ENCODE measurements at places on chromosomes 11 and 22.

- DNase-seq = peak; percentile 16
These were observed 48.7 kb downstream of the KDM2A start for GRCh38 chr11:67167719-67168118.

GRCh38 chr22:25763239-25763777 is 21.3 kb downstream of the MYO18B start:
- no peak for DNase-seq

- peak; percentile 27 for DNase-seq
These were observed 499 bp downstream of the DLAT start for GRCh38 chr11:112025707-112026106.

DNA sequence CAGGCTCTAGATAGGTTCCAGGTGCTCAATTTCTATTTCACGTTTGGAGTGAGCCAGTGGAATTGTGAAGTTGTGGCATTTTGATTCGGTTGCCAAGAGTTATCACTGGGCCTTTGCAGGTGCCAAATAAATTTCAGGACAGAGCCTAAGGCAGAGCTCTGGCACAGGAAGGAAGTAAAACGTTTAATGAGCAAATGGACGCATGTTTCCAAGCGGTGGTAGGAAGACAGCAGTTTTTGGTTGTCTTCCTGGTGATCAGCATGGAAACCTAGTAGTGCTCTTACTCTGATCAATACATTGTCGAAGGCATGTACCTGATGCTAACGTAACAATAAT is 452 bp downstream of the BIRC3 start:
- DNase-seq = no peak

DNA sequence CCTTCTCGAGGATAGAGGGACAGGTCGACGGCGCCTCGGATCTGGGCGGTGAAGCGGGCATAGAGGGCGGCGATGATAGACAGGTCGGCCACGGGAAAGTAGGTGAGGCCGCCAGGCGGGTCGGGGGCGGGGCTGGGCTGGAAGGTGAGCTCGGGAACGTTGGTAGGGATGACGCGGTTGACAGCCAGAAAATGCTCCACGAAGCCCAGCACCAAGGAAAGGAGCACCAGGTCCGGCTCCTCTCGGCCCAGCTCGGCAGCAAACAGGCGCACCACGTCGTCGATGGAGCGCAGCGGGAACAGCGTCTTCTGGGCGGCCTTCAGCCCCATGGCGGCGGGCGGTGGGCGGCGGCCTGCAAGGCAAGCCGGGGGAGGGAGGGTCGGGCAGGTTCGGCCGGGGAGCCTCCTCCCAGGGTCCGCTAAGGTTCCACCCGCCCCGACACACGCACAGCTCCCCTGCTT is 540 bp downstream of the MEN1 start:
- DNase-seq = no peak

DNA sequence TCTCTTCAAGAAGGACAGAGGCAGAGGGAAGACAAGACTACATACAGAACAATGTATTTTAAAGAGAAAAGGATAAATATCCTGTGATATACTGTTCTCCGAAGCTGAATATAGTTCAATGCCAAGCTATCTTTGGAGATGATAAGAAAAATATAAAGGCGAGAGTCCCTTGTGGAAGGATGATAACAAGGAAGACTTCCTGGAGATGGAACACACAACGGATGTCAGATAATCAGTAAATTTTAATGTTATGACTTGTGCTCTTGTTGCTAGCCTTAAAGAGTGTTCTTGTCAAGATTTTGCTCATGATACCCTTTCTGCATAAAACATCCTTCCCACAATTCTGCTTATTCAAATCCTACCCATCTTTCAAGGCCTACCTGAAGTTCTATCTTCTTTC is 6.8 kb upstream of the CTR9 start:
- DNase-seq = no peak

DNA sequence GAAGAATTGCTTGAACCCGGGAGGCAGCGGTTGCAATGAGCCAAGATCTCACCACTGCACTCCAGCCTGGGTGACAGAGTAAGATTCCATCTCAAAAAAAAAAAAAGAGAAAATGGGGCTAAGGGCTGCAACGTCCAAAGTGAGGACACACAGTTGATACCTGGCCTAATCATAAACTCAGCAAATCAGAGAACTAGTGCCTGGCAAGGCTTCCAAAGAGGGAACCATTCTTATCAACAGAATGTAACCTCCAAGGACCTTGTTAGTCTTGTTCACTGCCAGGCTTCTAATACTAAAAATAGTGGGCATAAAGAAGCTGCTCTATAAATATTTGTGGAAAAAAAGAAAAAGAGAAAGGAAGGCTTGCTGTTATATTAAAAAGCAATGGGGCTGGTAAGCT is 42.3 kb downstream of the FAM168A start:
- no peak for DNase-seq

DNA sequence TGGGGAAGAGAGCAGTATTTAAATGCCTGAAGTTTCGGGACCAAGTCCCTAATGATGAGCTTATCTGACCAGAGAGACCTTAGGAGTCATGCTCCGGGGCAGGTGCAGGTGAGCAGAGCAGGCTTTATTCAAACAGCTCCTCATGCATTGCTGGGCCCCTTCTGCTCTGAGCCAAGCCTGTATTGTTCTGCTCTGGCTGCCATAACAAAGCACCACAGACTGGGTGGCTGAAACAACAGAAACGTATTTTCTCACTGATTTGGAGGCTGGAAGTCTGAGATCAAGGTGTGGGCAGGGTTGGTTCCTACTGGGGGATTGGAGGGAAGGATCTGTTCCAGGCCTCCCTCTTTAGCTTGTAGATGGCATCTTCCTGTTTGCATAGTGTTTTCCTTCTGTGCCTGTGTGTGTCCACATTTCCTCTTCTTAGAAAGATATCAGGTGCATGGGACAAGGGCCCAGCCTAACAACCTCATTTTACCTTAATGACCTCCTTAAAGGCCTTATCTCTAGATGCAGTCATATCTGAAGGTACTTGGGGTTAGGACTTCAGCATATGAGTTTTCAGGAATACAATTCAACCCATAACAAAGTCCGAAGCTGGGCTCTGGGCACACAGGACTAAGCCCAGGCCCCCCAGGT is 97.1 kb upstream of the PARVA start:
- DNase-seq = no peak

- DNase-seq = no peak
These were observed 26.8 kb downstream of the CLMP start for GRCh38 chr11:123168241-123168640.

DNA sequence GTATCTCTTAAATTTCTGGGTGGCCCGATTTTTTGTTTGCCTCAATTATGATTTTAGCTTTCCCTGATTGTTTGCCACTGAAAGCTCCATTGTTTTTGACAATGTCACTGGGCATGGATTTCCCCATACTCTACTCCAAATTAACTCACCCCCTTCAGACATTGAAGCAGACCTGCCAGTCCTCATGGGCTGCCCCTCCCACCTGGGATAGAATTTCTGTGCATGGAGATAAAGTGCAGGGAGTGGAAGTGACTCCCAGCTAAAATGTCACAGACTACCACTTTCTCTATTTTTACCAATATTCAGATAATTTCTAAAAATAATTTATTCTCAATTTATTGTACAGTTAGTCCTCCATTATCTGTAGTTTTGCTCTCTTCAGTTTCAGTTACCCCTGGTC is 79.1 kb upstream of the CLPB start:
- DNase-seq = no peak

DNA sequence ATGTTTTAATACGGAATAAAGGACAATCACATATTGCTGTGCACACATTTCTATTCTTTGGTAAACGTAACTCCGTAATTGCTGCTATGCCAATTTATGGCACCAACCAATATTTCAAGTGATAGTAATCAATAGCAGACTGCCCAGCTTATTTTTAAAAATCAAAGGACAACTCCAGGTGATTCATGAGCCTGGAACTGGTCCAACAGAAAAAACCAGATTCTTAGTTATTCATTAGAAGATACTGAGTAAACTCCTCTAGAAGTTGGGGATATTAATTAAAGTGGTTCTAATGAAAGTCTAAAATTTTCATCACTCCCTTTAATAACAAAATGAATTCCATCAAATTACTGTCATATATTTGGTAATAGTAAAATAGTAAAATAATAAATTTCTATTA is 9.4 kb upstream of the OR52H1 start:
- DNase-seq = no peak

DNA sequence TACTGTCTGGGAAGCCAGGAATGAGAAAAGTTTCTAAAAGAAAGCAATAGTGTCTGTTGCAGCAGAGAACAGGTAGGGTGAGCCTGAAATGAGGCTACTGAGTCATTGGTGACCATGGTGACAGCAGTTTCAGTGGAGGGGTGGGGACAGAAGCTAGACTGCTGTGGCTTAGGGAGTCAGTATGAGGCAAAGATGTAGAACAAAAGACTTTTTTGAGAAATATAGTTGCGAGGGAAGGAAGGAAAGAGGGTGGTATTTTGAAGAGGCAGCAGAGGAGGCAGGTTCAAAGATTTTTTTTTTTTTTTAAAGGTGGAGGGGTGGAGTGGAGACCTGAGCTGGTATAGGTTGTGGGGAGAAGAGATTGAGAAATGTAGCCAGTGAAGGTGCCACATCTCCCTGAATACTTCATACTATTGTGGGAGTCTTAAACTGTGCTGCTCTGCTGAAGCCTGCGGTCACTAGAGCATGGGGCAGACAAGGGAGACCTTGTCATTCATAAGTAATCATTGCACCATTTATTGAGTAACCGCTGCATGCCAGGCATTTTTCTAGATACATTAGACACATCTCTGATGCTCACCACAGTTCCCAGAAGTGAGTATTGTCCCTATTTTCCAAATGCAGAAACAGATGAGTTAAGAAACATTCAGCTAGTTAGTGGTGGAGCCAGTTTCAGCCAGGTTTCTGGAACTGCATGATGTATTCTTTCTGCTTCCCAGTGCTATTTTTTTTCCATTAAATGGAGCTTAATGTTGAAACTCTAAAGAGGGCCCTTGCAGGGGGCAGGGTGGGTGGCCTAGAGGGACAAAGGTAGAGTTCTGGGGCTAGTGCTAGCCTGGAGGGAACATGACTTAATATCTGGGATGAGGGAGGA is 49.9 kb downstream of the STIM1 start:
- peak; percentile 76 for DNase-seq

DNA sequence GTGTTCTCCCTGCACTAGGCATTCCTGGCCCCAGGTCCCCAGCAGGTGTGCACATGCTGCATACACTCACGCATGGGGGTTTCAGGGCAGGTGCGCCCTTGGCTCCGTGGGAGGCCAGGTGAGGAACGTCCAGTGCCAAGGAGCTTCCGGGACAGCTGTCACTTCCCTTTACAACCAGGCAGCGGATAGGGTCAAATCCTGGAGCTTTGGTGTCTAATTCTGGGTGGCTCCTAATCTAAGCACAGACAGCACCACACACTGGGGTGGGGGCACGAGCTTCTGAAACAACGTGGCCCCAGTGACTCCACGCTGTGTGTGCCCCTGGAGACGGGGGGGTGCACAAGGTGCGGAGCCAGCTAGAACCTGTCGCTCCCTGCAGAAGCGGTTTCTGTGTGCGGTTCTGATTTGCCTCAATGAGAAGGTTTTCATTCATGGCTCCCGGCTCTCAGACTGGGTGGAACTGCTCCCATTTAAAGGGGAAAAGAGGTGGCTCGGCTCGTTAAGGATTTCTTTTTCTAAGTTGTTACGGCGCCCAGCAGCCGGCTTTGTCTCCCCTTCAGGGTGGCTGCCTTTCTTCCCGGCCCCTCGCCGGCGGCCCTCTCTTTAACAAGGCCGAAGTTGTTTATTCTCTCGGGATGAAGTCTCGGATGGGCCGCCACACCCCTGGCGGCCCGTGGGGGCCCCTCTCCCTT is 5.0 kb downstream of the CCND1 start:
- DNase-seq = no peak

GRCh38 chr11:95360377-95361075 is 129.5 kb upstream of the SESN3 start:
- peak; percentile 39 for DNase-seq

- no peak for DNase-seq
These were observed 46.7 kb upstream of the PARVG start for GRCh38 chr22:44133901-44134571.

GRCh38 chr11:41978945-41979344 is 519.5 kb upstream of the LRRC4C start:
- DNase-seq = peak; percentile 7

GRCh38 chr11:8809241-8809938 is 101.6 kb upstream of the AKIP1 start:
- DNase-seq = no peak

DNA sequence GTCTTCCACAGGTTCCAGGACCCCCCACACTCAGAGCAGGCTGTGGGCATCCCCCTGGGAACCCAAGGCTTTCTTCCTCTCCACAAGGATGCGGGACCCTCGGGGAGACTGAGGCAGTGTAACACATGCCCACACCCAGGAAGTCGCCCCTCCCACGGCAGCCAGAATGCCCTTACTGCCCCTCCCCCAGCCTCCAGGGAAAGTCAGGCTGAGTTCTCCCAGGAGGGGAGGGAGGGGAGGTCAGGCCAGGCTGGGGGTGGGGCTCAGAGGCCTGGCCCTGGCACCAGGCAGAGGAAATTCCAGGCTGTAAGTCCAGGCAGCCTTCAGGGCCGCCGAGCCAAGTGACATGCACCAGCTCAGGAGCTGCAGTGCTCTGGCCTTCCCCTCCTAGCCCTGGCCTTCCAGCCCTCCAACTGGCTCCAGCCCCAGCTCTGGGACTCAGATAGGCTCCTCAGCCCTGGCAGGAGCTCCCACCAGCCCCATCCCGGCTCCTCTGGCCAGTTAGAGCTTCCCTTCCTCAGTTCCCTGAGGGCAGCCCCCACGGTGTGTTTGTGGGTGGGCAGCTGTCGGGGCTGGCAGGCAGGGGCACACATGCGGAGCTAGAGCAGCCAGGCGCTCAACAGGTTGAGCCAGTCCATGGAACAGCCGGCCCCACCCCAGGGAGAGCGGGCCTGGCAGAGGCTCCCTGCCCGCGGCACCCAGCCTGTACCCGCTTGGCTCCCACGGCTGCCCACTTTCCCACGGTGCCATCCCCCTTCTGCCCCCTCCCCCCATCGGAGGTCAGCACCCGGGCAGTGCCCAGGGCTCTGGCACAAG is 3.6 kb downstream of the BCL9L start:
- DNase-seq = peak; percentile 65

GRCh38 chr11:76773921-76774361 is 9.2 kb upstream of the TSKU start:
- no peak for DNase-seq

DNA sequence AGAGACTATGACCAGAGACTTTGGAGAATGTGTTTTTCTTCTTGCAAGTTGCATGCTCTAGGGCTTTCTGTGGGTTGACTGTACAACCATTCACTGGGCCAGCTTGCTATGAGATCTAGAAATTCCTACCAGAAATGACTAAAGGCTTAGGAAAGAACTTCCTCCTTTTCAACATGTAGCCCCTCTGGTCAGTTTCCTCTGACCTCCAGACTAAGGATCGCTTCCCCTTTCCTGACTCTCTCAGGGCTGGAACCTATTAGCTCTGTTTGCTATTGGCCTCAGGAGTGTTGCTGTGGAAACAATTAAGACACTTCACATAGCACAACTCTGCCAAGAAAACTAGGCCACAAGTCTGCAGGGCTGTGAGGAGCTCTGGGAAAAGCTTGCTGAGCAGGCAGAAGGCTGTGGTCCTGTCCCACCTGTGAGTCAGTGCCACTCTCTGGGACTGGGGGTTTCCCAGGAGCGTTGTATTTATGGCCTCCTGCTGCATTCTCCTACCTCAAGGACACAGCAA is 10.7 kb downstream of the CRY2 start:
- DNase-seq = peak; percentile 91

- peak; percentile 42 for DNase-seq
These were observed 69.2 kb downstream of the SCUBE1 start for GRCh38 chr22:43273902-43274484.

Measured in fibroblast of skin of right quadriceps (primary cell).